Fibroblast of pulmonary artery (primary cell): ENCODE measurements at places on chromosomes 16 and 17.
A peak's percentile ranks its signal among the peaks of the same experiment; 100 is the strongest.

- DNase-seq = no peak
Measured at GRCh38 chr16:54934481-54935265, 4.0 kb downstream of the IRX5 start.

DNA sequence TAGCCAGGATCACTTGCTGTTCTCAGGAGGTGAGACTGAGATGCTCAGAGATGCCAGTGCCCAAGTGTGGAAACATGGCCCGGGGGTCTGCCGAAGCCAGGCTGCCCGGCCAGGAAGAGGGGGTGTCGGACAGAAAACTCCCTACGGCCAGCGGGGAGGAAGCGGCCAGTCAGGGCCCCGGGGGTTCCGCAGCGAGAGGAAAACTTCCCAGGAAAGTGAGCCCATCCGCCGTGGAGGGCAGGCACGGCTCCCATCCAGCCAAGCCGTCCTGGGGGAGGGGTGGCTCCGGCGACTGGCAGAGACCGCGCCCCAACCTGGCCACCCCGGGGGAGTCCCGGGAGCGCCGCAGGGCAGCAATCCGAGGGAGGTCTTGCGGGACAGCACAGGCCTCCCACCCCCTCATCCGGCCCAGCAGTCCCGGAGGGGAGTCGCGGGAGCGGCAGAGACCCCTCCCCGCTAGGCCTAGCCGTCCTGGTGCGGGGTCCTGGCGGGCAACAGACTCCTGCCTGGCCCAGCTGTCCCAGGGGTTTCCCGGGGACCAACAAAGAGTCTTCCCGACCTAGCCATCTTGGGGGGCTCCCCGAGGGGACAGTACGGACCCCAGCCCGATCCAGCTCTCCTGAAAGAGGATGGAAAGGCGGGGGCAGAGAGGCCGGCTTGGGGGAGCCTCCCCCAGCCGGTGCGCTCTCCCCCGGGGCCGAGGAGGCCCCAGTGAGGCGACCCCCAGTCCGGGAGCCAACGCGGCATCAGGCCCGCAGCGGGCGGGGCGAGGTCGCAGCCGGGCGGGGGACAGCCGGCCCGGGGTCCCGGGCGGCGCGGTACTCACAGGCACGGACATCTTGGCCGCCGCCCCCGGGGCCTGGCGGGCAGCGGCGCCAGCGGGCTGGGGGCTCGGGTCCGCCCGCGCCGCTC, 13.8 kb upstream of the BCAR1 start:
- no peak for DNase-seq

DNA sequence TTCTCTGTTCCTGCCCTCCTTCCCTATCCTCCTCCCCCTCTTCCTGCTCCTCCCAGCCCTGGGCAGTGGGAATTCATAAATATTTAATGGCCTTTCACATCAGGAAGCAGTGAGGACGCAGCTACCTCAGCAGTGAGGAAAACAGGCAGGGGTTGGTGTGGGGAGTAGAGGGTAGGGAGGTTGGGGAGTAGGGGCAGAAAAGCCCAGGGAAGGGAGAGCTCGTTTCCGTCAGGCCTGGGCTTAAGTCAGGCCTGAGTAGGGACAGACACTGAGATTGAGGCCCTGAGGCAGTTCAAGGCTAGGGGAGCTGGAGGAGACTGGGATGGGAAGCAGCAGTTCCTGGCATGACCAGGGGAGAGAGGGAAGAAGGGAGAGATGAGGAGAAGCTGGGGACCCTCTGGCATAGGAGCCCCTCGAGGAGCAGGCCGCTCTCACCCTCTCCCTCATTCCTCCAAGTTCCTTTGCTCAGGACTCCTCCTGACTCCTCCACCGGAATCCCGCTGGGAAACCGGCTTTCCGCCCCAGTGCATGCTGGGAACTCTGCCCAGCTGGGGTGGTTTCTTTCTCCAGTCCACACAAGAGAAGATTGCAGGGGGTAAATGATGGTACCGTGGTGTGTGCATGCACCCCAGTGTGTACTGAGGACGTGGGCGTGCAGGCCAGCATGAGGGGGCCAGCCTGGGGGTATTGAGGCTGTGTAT, 6.2 kb downstream of the SAMD14 start:
- no peak for DNase-seq

DNA sequence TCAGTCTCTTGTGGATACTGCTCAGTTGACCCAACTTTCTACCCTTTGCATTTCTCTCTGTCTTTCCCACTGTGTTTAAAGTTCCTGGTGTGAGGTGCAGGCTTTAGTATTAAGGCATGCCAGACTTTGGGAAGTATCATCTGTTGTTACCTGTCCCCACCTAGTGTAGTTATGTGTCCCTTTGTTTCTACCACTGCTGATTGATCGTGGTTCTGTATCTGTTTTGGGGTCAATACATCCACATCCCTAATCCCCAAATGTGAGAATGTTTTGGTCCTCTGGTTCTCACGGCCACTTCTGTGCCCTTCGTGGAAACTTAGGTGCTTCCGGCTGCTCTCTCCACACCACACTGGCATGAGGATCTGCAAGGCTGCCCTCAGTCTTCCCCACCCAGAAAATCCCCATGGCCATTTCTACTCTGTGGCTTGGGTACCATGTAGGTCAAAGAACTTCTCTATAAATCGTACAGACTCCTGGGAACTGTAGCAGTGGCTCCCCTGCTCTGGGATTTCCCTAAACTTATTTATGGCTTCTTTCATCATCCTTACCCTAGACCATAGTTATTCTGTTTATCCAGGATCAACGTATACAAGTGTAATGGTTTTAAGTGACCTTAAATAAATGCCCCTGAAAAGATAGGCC, 443.2 kb downstream of the XYLT1 start:
- no peak for DNase-seq

- no peak for DNase-seq
Measured at GRCh38 chr16:50635505-50636392, 45.4 kb downstream of the SNX20 start.

- peak; percentile 35 for DNase-seq
Measured at GRCh38 chr16:51834133-51834532, 683.1 kb upstream of the SALL1 start.

GRCh38 chr16:3482659-3483241, 12.5 kb downstream of the C16orf90 start:
- no peak for DNase-seq

DNA sequence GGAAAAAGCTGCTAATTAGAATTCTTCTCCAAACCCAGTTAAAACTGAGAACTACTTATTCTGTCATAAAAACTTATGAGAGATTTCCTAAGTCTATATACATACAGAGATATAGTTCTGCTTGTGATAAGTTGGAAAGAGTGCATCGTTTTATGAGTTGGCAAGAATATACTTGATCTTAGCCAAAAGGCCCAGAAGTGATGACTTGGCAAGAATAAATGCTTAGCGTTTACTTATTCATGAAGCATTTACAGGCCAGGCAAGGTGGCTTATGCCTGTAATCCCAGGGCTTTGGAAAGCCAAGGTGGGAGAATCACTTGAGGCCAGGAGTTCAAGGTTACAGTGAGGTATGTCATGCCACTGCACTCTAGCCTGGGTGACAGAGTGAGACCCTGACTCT, 81.7 kb downstream of the CYB561 start:
- peak; percentile 68 for DNase-seq

GRCh38 chr17:67773246-67773645, 52.1 kb upstream of the BPTF start:
- no peak for DNase-seq

DNA sequence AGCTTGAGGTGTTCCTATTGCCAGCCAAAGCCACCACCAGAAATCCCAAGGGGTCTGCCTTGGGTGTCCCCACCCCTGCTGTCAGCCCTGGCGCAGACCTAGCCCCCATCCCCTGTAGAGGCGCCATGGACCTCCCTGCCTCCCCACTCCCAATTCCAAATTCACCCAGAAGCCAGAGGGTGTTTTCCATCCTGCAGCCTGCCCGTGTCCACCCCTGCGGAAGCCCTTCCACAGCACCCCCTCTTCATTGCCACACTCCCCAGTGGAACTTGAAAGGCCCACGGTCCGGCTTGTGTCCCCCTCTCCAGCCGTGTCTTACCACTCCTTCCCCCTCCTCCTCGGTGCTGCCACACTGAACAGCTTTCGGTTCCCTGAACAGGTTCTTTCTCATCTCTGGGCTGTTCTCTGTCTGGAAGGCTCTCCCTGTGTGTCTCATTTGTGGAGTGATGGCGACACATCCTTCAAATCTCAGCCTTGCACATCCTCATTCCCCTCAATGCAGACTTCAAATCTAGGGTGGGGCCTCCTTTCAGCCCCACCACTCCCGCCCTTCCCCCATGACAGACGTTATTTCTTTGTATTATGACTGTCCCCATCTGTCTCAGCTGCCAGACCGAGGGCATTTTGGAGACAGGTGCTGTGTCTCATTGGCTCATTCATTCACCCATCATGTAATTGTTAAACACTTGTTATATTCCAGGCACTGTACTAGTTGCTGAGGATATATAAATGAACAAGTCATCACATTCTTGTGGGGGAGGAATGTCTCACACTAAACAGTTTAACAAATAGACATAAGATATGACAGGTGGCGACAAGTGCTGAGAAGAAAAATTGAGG, 36.3 kb downstream of the ADGRG5 start:
- DNase-seq = no peak

DNA sequence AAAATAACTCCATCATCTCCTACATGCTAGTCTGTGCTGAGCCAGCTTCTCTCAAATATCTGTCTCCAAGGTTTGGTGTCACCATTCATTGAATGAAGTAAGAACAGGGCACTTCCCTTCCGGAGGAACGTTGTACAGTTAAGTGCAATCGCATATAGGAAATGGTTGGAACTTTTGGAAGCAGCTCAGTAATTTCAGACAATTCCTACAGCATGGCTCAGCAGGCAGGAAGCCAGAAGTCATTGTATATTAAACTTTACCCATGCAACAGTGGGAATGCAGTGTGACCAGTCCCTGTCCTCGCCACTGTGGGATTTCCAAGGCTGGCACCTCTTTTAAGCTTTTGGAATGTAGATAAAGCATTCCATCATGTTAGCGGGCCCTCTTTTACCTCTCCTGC, 51.1 kb upstream of the MYH2 start:
- peak; percentile 80 for DNase-seq

GRCh38 chr16:57576429-57576870, 34.0 kb downstream of the ADGRG5 start:
- peak; percentile 78 for DNase-seq

- no peak for DNase-seq
Measured at GRCh38 chr16:50550035-50550434, 1.8 kb downstream of the NKD1 start.

GRCh38 chr17:3889325-3890012, 3.4 kb downstream of the CAMKK1 start:
- DNase-seq = no peak

DNA sequence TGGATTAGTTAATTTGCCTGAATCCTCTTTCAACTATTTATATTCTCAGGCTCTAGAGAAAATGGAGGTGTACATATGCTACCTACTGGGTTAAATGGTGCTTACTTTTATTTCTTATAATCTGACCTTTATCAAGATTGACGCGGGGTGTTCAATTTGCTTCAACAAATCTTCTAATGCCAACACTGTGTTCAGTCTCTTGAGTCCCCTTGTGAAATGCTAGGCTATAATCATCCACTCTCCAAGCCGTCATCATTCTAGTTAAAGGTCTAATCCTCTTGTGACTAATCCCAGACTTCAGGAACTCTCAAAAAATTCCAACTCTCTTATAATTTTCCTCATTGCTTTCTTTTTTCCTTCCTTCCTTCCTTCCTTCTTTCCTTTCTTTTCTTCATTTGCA, 1396.2 kb downstream of the CDH8 start:
- no peak for DNase-seq

GRCh38 chr17:66420961-66421371, 118.6 kb downstream of the PRKCA start:
- peak; percentile 82 for DNase-seq

GRCh38 chr16:79073566-79073965, 527.0 kb downstream of the MAF start:
- DNase-seq = no peak

- DNase-seq = no peak
Measured at GRCh38 chr16:51592535-51593300, 441.6 kb upstream of the SALL1 start.

DNA sequence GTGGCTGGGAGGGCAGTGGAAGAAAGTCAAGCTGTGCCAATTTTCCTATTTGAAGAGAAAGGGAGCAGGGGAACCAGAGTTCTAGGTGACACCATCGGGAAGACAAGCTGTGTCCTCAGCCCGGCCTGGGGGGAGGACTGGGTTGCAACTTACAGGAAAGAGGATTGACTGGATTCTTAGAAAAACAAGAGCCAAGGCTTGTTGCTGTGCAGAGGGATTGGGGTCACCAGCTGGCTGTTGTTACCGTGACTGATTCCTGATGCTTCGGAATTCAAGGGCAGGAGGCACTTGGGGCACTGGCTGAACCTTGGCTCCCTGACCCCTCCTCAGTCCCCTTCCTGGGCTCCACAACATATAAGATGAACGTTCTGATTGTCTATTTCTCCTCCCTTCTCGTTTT, 16.8 kb upstream of the MMP2 start:
- DNase-seq = no peak

GRCh38 chr16:81790277-81790676, 11.2 kb downstream of the PLCG2 start:
- DNase-seq = no peak

DNA sequence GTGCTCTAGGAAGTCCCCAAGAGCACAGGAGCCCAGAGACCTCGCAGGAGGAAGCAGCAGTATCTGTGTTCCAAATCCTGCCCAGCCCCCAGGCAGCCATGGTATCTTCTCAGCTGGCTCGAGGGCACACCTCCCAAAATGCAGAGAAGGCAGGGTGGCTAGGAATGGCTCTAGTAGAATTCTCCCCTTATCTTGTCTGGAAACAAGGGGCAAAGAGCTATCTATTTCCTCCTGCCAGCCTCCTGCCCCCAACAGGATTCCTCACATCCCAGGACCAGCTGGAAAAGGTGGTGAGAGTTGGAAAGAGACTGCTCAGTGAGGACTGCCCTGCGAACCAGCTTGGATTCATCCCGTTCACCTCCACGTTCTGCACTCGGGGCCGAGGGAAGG, 8.6 kb upstream of the TSPOAP1 start:
- no peak for DNase-seq

DNA sequence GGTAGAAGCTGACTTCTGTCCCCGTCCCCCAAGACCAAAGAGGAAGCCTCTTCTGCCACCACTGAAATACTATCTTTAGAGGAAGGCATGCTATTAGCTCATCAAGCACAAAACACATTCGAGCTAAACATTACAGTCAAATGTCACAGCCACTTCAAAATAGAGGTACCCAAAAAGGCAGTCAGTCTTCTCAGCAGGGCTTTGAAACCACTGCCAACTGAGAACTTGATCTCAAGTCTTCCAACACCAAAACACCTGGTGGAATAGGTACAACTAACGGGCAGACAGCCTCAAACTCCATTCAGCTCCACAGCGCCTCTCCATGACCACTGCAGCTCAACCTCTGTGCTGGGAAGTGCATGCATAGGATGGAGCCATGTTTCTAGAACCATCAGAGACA, 36.0 kb downstream of the ZFHX3 start:
- DNase-seq = no peak
